ENCODE measurements at places on chromosomes 1 and 21.
A peak's percentile ranks its signal among the peaks of the same experiment; 100 is the strongest.

GRCh38 chr1:230611878-230612235 is 30.4 kb upstream of the COG2 start:
- no peak for DNase-seq

GRCh38 chr1:71899881-71900280 is 382.5 kb downstream of the NEGR1 start:
- DNase-seq: no peak

DNA sequence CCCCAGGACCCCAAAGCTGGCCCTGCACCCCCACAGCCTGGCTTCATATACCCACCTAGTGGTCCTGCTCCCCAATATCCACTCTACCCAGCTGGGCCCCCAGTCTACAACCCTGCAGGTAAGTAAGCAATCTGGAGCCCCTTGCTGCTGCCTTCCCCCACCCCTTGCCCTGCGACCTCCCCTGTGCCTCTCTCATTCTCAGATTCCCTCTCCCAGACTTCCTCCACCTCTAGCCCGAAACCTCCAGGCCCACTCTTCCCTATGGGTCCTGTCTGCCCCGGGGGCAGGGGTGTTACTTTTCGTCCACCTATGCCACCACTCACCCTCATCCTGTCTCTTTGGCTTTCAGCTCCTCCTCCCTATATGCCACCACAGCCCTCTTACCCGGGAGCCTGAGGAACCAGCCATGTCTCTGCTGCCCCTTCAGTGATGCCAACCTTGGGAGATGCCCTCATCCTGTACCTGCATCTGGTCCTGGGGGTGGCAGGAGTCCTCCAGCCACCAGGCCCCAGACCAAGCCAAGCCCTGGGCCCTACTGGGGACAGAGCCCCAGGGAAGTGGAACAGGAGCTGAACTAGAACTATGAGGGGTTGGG is 2.9 kb downstream of the SHISA4 start:
- no peak for DNase-seq

DNA sequence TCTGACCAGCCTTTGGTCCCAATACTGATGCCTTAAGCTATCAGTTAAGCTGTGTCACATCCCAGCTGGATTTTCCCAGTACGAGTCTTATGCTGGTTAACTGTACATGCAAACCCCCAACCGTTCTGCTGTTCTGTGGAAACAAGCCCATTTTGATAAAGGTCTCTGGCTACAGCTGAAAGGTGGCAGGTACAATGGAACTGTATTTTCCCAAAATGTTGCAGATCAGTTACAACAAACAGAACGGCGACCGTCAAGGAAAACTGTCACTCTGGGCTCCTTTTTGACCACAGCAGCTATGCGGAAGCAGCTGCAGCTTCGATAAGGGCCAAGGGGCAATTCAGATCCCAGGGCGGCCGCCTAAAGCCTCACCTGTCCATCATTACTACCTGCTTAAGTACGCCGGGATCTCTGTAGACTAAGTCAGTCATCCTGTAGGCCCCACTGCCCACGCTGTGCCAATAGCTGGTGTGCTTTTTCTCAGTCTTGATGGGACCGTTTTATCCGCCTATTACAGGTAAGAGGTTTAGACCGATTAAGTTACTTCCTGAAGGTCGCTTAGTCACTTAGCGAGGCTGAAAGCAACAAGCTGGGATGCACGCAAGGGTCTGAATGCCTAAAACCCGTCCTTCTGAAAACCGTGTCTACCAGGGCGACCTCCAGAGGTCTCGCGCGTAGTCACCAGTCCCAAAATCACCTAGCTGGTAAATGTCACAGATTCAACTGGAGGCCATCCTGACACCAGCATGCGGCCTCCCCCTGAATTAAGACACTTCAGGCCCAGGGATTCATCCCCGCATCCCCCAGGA is 11.1 kb upstream of the RAB42 start:
- DNase-seq: peak; percentile 21

DNA sequence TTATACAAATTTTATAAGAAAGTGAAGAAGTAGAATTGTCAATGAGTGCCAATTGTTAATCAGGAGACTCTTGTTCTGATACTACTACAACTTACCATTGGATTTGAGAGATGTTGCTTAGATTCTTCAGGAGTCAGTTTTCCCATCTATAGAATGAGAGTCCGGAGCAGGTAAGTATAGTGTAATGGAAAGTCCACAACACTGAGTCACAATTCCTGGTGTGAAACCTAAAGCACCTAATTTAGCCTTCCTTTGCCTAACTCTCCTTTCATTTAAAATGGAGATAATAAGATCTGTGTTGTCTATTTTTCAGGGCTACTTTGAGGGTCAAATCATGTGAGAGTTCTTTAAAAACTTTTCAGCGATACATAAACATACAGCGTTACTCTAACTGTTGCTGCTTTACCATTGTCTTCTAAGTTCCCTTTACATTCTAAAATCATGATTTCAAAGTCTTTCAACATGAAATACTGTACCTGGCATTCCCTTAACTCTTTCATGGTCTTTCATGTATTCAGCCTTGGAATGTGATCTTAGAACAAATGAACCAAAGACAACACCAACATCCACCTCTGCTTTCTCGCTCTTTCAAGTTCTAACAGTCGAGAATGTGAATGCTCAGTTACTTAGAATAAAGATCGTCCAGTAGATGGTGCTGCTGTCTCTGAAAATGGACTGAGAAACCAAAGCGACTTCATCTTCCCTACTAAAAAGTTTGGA is 90.9 kb downstream of the SLC30A10 start:
- DNase-seq: peak; percentile 79
